ENCODE measurements at places on chromosomes 13 and 19. TPM values are rescaled to one million over a fixed set of nuclear protein-coding genes. Genes with fewer than 3 reads are reported as not detected.

The CYP4F2 gene
- not detected for total RNA-seq

The SPPL2B gene
- 26.9 TPM for total RNA-seq

The LGI4 gene
- total RNA-seq, result 5.9 TPM

GRCh38 chr13:46667687-46668281 lies 114.8 kb downstream of the LRCH1 start:
- DNase-seq, result no peak

- no peak for DNase-seq
Observed at GRCh38 chr13:35481777-35482176, 5.3 kb upstream of the MAB21L1 start.

All from urinary bladder (tissue), 4 donors.